ENCODE measurements at places on chromosomes 11 and 22.

GRCh38 chr11:57318178-57318577 lies 6.6 kb downstream of the TNKS1BP1 start:
- DNase-seq, result no peak

DNA sequence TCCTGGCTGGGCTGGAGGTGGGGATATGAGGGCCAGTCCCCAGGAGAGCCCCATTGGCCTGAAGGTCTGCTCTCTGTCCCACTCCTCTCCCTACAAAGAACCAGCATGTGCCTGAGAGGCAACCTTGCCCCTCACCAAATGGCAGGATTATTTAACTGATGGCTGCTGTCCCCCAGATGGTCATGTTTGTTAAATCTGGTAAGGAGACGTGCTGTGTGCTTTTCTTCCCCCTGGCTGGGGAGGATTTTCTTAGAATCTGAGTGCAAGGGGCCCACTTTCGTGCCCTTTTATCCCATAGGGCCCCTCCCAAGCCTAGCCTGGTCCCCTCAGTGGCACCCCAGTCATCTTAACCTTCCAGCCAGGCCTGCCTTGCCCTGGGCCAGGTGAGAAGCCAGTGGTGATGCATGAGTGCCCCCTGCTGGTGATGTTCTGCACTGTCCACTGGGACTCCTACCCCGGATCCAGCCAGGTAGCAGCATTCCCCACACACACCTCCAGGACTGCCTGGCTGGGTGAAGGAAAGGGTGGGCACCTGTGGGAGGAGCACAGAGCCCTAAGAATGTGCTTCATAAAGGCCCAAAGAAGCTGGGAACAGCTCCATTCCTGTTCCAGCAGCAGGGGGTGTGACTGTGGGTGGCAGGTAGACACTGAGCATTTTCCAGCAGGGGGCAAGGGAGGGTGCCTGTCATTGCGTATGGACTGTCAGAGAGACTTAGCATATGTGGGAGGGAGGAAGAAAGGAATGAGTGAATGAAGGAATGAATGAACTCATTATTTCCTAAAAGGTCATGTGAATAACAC lies 28.9 kb downstream of the MFNG start:
- peak; percentile 63 for DNase-seq

GRCh38 chr11:114211444-114212121 lies 84.6 kb upstream of the NNMT start:
- DNase-seq, result no peak

- no peak for DNase-seq
Measured at GRCh38 chr11:35104655-35105054, 34.3 kb upstream of the CD44 start.

DNA sequence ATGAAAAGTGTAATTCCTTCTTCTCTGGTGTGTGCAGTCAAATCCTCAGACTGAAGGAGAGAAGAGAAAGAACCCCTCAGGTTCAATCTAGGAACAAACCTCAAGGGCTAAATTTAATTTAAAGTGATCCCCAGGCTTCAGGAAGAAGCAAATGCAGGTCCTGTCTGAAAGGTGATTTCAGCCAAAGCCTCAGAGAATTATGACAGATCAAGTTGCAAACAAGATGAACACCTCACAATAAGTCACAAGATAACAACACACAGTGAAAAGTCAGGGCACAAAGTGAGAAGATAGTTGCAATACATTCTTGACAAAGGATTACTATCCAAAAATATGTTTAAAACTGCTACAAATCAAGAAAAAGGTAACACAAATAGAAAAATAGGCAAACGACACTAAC lies 11.8 kb downstream of the ZP1 start:
- DNase-seq, result no peak

DNA sequence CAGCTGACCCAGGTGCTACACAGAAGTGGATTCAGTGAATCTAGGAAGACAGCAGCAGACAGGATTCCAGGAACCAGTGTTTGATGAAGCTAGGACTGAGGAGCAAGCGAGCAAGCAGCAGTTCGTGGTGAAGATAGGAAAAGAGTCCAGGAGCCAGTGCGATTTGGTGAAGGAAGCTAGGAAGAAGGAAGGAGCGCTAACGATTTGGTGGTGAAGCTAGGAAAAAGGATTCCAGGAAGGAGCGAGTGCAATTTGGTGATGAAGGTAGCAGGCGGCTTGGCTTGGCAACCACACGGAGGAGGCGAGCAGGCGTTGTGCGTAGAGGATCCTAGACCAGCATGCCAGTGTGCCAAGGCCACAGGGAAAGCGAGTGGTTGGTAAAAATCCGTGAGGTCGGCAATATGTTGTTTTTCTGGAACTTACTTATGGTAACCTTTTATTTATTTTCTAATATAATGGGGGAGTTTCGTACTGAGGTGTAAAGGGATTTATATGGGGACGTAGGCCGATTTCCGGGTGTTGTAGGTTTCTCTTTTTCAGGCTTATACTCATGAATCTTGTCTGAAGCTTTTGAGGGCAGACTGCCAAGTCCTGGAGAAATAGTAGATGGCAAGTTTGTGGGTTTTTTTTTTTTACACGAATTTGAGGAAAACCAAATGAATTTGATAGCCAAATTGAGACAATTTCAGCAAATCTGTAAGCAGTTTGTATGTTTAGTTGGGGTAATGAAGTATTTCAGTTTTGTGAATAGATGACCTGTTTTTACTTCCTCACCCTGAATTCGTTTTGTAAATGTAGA lies 1.7 kb downstream of the MALAT1 start:
- DNase-seq, result no peak

DNA sequence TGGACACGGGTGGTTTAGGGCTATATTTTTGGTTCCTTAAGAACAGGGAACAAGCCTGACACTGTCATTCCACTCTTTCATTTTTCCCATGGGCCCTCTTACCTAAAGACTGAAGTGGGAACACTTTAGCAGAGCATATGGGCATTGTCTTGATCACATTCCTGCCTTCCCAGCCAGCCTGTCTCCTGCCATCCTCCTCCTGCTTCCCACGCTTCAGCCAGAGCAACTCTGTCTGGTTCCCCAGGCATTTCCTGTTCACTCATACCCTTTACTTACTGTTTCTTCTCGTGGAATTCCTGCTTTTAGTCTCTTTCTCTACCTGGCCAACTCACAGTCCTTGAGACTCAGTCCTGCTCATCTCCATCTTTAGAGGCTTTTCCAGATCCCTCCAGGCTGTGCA lies 22.8 kb downstream of the MRPL16 start:
- DNase-seq, result no peak

GRCh38 chr11:18309691-18310090 lies 12.2 kb downstream of the HPS5 start:
- DNase-seq, result no peak

DNA sequence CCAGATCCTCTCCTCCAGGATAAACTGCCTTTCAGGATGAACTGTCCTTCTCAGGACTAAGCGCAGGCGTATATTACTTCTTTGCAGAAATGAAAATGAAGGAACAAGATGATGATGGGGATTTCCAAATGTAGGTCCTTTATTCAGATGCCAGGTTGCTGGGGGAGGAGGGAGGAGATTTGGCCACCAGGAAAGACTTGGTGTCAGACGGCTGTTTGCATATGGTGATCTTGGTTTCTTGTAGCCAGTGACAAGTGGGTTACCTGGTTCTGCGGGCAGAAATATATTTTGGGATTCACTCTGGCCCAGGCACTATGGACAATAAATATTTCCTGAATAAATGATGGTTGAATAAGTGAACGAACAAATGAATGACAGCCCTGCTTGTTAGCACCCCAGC lies 243.4 kb downstream of the MIAT start:
- DNase-seq, result no peak

DNA sequence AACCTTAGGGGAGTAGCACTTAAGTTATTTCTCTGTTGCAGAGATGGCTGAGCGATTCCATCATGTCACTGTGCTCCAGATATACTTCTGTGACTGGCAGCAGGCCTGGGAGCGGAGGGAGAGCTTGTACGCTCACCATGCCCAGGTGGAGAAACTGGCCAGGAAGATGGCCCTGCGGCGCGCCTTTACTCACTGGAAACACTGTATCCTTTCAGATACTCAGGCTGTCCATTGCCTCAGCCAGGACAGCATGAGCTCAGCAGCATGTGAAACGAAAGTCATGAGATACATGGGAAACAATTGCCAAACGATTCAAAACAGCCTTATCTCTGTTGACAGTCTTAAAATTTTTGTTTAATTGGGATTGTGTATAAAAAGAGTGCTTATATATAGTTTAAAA lies 78.9 kb downstream of the SFI1 start:
- DNase-seq, result no peak

DNA sequence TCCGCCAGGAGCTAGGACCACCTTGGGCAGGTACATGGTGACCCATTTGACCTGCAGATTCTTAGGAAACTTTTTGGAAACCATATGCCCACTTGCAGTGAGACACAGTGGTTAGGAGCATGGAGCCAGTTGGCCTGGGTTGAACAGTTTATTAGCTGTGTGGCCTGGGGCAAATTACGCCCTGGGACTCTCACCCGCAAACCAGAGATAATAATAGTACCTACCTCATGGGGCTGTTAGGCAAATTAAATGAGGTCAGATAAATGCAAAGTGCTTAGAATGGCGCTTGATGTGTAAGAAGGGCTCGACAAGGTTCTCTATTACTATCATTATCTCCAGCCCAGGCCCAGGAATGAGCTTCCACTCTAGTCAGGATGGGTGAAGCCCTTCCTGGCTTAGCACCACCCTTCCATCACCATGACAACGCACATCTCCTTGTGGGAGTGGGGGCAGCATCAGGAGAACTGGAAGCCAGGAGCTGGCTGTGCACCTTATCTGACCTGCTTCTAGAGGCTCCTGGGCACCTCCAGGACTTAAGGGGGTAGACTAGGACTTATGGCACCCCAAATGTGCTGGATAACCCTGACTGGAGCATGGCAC lies 5.1 kb downstream of the SYT12 start:
- no peak for DNase-seq

DNA sequence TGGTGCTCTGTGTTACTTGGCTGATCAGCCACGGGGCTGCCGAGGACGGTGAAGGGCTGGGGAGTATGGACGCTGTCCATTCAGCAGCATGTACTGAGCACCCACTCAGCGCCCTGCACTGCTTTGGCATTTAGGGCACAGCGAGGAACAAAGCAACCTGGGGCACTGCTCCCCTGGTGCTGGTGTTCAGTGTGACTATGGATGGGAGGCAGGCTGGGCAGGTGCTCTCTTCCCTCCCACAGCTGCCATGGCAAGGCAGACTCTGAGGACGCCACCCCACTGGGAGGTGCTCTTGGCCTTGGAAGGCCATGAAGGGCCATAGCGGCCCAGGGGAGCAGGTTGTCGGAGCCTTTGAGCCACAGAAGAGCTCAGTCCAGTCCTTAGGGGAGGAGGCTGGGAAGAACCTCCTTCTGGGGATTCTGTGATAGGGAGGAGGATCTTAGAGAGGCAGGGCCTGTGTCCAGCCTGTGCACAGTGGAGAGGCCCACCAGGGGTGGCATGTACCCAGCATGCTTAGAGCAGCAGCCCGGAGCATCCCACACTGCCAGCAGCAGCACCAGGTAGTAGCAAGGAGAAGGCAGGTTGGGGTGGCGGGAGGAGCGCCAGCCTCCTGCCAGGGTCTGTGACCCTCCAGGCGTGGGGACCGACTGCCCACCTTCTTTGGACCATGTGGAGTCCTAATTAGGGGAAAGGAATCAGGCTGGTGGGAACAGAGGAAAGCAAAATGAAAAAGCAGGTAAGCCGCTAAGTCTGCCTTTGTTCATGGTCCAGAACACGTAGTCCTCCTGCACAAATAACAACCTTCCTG lies 141.8 kb downstream of the MPPED1 start:
- DNase-seq, result no peak

- no peak for DNase-seq
Measured at GRCh38 chr11:9753021-9753420, 89.1 kb downstream of the SWAP70 start.

DNA sequence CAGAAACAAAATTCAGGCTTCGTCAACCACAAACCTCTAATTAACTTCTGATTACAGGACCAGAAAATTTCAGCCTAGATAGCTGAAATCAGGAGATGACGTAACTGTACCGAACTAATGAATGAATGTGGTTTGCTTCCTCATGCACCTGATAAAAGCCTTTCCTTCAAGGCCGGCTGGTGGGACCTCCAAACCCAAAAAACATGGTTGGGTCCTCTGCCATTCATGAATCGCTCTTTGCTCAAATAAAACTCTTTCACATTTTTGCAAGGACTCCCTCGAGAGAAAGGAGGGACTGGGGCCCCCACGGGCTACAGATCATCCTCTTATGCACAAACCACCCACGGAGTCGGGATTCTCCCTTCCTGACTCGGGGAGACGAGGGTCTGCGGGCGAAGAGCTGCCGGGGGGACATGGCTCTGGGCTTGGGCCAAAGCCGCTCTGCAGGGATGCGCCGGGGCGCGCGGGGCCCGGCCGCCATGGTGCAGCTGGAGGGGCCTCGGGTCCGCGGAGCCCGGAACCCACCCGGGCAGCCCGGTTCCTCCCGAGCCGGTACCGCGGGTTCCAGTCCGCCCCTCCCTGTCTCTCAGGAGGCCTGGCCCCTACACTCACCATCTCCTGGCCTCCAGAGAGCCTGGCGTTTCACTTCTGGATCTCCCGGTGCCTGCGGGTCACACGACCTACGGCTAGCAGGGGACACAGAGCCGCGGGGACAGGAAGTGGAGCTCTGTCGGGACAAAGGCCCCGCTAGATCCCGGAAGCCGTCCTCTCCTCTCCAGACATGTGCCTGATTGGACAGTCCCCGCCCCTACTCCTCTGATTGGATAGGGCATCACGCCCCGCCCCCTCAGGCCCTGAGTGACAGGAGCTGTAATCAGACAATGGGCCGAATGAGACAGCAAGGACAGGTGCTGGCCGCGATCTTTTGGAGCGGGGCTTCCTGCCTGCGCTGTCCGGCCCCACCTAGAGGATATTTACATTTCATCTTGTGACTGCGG lies at the start of gene ZNF195:
Gene ZNF195 (minus strand): TSS at position 721 of the 998 bp plus-strand sequence. CDS start 106 bp downstream, at position 615.
- DNase-seq, result peak; percentile 91

DNA sequence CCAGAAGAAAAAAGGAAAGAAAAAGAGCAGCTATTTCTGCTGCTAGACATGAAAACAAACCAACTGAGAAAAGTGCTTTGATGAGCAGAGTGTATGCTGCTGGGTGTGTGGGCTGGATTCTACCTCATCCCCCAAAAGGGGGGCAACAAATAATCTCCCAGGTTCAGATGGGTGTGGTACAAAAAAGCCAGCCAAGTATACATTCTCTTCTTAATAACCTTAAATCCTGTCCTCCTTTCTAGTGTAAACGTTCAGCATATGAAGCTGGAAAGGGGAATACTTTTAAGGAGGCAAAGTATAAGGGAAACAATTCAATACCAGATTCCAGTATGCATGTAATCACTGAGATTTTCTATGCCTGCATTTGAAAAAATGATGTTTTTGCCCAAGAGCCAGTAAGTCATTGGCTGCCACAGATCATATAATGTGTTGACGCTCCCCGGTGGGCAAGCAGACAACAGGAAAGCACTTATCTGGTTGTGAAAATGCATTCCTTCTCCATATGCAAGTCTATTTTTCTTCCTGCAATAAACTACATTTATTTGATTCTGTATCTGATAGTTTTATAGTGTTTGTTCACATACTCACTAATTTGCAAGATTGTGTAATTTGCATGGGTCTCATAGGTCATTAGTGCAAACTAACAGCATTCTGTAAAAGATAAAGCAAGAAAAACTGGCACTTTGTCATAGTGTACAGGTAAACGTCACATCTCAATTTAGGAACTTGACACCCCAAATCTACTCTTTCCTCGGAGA lies 201.1 kb downstream of the CADM1 start:
- DNase-seq, result no peak

- no peak for DNase-seq
Measured at GRCh38 chr11:105574974-105575373, 34.9 kb upstream of the GRIA4 start.

- no peak for DNase-seq
Measured at GRCh38 chr22:42758931-42759629, 38.4 kb upstream of the A4GALT start.

GRCh38 chr11:117958949-117959348 lies 27.2 kb upstream of the IL10RA start:
- no peak for DNase-seq

- no peak for DNase-seq
Measured at GRCh38 chr11:59716051-59716450, 2.4 kb upstream of the OR10V1 start.

- no peak for DNase-seq
Measured at GRCh38 chr22:17549655-17550054, 13.6 kb upstream of the SLC25A18 start.
